Neural cell (in vitro differentiated cells): ENCODE measurements at places on chromosomes 2 and 18. TPM values are rescaled to one million over a fixed set of nuclear protein-coding genes. Genes with fewer than 3 reads are reported as not detected.

LHCGR gene
- not detected in 2 replicates for polyA plus RNA-seq

ST8SIA5 gene
- 0.92 and 0.93 TPM in 2 replicates for polyA plus RNA-seq

PRKAG3 gene
- polyA plus RNA-seq: not detected in 2 replicates

CD8A gene
- polyA plus RNA-seq: 1.5 and 2.2 TPM in 2 replicates

PIEZO2 gene
- 0.12 and 0.30 TPM in 2 replicates for polyA plus RNA-seq

CRYGD gene
- not detected in 2 replicates for polyA plus RNA-seq

STARD6 gene
- not detected in 2 replicates for polyA plus RNA-seq

REG1B gene
- not detected in 2 replicates for polyA plus RNA-seq

ZNF804A gene
- 2.7 and 2.9 TPM in 2 replicates for polyA plus RNA-seq

NT5DC4 gene
- polyA plus RNA-seq: not detected in 2 replicates

HSBP1L1 gene
- polyA plus RNA-seq: 0.66 and 0.84 TPM in 2 replicates

ANKRD30BL gene
- polyA plus RNA-seq: not detected in 2 replicates

RAB6C gene
- polyA plus RNA-seq: 0.18 and 0.52 TPM in 2 replicates

ALLC gene
- polyA plus RNA-seq: 0.33 TPM in 1 of 2 replicates, not detected in the other

CAPN14 gene
- polyA plus RNA-seq: 2.1 and 3.0 TPM in 2 replicates

SCYGR8 gene
- not detected in 2 replicates for polyA plus RNA-seq

NEUROD1 gene
- polyA plus RNA-seq: not detected in 2 replicates

SLC8A1 gene
- 17.3 and 18.7 TPM in 2 replicates for polyA plus RNA-seq
